ENCODE measurements at places on chromosomes 3 and 15. TPM values are rescaled to one million over a fixed set of nuclear protein-coding genes. Genes with fewer than 3 reads are reported as not detected.

DNA sequence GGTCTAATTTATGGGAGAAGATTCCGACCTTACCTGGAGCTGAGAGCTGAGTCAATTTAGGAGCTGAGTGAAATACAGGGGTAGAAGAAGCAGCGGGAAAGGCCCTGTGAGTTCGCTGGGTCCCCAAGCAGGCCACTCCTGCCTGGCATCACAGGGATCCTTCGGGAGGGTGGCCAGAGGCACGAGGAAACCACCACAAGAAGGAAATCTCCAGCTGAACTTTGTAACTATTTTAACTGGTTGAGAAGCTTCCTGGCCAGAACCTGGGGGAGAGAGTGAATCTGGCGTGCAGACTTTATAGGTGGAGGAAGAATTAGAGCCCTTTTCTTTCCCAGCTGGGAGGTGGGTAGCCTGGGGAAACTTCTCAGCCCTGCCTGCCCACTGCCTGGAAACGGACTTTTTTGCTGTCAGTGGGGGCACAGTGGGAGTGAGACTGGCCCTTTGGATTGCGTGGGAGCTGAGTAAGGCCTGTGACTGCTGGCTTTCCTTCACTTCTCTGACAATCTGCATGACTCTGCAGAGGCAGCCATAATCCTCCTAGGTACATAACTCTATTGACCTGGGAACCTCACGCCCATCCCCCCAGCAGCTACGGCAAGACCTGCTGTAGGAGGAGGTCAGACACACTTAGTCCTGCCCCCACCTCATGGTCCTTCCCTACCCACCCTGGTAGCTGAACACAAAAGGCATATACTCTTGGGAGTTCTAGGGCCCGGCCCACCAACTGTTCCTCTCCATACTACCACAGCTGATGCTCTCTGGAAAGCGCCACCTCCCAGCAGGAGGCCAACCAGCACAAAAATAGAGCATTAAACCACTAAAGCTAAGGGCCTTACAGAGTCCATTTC is 340.7 kb downstream of the CNTN3 start:
- DNase-seq, result no peak

DNA sequence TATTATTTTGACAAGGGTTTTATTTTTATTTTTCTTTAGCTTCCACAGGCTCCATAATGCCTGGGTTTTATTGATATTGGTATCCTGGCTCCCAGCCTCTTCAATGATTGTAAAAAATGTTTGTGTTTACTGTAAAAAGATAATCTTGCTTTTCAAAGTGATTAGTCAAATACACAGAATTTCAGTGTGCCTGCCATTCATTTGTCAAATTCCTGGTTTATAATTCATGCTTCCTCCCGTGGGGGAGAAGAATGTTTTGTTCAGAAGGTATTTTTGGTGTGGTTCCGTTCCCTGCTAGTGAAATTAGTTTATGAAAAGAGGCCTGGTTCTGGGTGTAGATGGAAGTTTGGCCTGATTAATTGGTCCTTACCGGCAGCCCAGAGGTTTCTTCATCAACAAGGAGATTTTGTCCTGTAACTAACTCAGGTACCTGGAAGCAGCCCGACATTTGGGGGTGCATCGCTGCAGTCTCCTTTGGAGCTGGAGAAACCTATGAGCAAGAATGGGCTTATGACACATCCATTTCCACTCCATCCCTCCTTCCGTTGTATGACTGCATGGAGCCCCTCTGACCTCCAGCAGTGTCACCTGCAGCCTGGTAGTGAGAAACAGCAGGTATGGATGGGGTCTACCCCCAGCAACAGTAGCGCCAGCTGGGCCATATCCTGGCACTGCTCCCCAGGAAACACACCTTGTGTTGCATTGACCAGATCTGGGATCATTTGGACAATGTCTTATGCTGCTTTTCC is 101.5 kb downstream of the PGPEP1L start:
- no peak for DNase-seq

- DNase-seq, result no peak
Observed at GRCh38 chr3:81521855-81522254, 239.6 kb downstream of the GBE1 start.

DNA sequence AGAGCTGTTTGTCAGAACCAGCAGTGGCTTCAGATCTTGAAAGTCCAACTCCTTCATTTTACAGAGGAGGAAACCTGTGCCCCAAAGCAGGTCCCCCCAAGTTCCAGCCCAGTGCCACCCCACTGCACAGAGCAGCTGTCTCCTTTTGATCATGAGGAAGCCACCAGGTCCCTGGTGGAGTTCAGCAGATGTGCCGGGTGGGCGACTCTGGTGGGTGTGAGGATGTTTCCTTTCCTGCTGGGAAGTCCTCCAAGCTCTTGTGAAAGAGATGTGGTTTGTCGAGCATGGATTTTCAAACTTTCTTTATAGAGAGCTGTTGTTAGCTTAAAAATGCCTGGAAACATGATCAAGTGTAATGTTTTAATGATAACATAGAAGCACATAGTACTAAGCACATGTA is 52.0 kb downstream of the SMAD3 start:
- peak; percentile 69 for DNase-seq

DNA sequence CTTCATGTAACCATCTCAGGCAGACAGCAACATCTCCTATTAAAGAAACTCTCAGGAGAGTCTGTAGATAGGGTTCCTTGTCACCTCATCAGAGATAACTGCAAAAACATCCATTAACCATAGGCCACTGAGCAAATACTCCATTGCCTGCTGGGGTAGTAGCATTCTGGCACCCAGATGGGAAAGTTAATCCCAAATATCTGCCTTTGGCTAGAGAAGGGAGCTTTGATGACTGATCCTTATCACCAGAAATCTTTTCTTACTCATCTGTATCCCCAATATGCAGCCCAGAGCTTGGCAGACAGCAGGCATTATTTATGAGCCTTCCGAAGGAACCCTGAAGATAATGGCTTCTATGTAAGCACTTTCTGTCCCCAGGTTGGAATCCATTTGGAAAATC is 173.1 kb downstream of the MFSD1 start:
- DNase-seq, result no peak

- DNase-seq, result no peak
Observed at GRCh38 chr3:65551945-65552344, 486.8 kb downstream of the MAGI1 start.

IGF2BP2 gene
- total RNA-seq, result 13.8 TPM

DNA sequence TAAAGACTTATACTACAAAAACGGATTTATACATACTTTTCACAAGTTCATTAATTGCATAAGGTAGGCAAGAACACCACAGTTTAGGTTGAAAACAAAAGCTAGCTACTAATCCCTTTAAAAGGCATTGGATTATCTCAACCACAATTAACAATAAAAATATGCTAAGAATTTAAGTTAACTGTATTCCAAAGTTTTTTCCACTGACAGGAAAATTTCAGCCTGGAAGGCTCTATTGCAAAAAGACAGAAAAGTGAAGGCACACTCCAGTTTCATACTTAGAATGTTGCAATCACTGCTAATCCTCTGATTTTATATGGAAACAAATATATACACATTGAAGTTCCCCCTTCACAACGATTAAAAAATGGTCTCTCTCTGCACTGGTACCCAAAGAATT is 71.5 kb downstream of the TJP1 start:
- DNase-seq, result no peak

- no peak for DNase-seq
Observed at GRCh38 chr3:86737517-86737916, 253.4 kb downstream of the VGLL3 start.

LYZL4 gene
- total RNA-seq, result not detected

DNA sequence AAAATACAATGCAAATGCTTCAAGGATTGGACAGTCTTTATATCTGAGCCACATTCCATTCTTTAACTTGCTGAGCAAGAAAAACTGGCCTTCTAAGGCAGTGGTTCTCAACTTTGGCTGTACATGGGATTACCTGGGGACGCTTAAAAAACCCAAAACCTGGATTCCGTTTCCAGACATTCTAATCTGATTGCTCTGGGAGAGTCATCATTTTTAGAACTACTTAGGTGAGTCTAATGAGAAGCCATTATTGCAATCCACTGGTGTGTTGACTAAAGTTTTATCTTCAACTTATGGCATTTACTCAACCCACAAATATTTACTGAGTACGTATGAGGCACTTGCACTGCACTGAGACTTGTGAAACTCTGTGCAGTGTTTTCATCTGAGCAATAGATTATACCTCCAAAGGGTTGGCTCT is 195.7 kb upstream of the ATP11B start:
- no peak for DNase-seq

DNA sequence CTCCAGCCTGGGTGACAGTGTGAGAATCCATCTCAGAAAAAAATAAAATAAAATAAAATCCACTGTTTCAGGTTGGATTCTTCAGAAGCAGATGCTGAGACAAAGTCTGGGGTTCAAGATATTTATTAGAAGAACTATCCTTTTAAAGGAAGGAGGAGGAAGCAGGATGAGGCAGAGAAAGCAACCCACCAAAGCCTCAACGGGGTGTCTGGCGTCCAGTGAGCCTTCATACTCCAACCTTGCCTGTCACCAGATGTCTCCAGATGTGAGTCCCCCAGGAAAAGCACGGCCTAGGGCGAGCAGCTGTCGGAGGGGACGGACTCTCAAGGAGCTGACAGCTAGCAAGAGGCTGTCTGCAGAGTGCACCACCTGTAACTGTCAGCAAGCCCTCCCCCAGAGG is 37.3 kb downstream of the MB21D2 start:
- no peak for DNase-seq

GRCh38 chr15:92393071-92393979 is at the start of gene ST8SIA2:
ST8SIA2 (plus strand) TSS chr15:92393881; CDS start chr15:92394065, 184 bp downstream.
- no peak for DNase-seq

DNA sequence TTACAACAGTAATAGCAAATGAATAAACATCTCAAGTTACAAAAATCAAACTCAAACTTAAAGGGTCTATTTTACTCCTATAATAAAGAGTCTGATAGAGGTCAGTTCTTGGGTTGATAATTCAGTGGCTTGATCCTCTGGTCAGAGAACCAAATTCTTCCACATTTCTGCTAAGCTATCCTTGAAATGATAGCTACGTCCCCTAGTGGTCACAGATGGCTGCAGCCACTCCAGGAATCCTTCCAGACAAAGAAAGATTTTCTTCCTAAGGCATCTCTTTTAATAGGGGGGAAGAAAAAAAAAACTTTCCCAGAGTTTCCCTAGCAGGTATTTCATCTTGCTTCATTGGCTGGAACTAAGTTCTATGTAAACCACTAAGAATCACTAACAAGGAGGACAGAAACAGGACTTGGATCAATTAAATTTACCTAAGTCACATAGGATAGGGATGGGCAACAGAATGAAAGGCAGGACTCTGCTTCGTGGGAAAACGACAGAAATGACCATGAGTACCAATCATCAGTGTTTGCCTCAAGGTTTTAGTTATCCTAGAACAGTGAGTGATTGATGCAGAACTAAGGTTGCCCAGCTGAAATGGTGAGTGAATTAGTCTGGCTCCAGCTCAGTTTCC is 160.7 kb downstream of the STAC start:
- DNase-seq, result no peak

- DNase-seq, result no peak
Observed at GRCh38 chr3:110267304-110267845, 804.2 kb upstream of the NECTIN3 start.

DNA sequence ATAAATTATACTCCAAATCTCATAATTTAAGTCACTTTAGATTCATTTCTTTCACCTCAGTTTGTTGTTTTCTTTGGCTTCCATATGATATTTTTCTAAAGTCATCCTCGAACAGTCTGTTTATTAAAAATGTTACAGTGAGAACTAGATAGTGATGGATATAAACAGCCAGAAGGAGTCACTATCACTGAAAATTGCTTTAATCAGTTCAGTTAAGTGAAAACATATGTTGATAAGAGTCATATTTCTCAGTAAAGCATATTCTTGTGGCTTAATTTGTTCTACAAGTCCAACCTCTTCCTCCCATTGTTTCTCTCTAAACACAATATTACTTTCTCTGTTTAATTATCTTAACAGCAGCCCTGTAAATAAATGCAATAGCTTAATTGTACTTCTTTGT is 427.5 kb upstream of the ALCAM start:
- DNase-seq, result no peak

DNA sequence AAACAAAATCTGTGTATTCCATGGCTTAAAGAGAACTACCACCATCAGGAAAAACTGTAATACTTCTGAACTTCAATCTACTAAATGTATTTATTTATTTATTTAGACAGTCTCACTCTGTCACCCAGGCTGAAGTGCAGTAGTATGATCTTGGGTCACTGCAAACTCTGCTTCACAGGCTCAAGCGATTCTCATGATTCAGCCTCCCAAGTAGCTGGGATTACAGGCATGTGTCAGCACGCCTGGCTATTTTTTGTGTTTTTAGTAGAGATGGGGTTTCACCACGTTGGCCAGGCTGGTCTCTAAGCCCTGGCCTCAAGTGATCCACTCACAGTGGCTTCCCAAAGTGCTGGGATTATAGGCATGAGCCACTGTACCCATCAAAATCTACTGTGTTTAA is 202.3 kb upstream of the POU1F1 start:
- DNase-seq, result no peak

SKOR1 gene
- total RNA-seq, result 0.68 TPM

MASP1 gene
- total RNA-seq, result not detected

NTRK3 gene
- 1.8 TPM for total RNA-seq
